ENCODE measurements at places on chromosomes 7 and 10. TPM values are rescaled to one million over a fixed set of nuclear protein-coding genes. Genes with fewer than 3 reads are reported as not detected.

- DNase-seq, result no peak
These were observed 53.0 kb upstream of the RPA3 start for GRCh38 chr7:7771452-7771851.

DNA sequence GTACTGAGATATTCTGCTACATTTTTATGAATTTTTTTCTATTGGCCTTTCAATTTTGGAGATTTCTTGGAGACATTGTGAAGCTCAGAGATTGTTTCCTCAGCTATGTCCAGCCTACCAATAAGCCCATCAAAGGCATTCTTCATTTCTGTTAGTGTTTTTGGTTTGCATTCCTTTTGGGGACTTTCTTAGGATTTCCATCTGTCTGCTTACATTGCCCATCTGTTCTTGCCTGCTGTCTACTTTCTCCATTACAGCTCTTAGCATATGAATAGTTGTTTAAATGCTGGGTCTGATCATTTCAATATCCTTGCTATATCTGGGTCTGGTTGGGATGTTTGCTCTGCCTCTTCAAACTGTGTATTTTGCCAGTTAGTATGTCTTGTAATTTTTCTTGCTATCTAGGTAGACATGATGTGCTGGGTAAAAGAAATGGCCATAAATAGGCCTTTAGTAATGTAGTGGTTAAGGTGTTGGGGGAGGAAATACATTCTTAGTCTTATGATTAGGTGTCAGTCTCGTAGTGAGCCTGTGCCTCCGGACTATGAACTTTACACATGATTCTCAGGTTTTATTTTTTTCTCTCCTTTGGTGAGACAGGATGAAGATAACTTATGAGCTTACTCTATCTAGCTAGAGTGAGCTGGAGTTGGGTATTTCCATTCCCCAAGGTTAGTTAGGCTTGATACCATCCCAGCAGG is 32.6 kb upstream of the NME8 start:
- DNase-seq, result no peak

DNA sequence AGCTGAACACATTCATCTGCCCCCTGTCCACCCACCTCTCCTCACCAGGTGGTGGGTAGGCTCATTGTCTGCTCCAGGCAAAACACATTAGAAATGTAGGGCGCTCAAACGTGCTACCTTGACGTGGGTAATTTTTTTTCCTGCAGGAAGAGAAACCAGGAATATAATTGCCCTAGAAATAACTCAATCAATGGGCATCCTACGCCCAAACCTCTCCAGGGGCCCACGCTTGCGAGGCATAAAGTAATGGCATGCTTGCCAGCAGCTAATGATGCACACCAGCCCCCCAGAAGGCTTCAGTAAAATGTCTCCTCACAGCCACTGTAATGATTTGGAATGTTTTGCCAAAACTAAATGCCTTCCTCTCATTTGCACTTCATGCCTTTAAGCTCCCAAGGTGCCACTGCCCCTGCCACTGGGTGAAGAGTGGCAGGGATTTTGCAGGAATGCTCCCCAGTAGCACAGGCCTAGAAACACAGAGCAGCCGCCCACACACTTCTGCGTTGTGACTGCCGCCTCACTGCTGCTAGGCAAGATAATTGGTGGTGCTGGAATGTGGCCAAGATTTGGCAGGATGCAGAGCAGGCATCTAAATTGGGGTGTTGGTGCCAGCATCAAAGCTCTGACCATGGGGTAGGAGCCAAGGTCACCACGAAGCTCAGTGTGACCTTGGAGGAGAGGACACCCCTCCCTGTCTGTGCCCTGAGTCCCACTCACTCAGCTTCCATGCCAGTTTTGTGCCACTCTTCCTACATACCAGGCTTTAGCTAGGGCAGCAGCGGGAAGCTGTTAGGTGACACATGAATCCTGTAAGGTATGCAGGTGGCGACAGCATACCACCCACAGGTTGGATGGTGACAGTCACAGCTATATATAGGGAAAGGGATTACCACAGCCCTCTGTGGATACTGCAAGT is 48.7 kb upstream of the PPP1R3C start:
- DNase-seq, result no peak

GRCh38 chr7:109386959-109387358 is 817.3 kb downstream of the DNAJB9 start:
- DNase-seq, result no peak

The PDK4 gene
- 61.9 TPM for total RNA-seq

The LIPM gene
- not detected for total RNA-seq

- no peak for DNase-seq
These were observed 3.9 kb downstream of the SGMS1 start for GRCh38 chr10:50619882-50620281.

- DNase-seq, result peak; percentile 74
These were observed 26.2 kb upstream of the BMPR1A start for GRCh38 chr10:86730227-86730626.

- no peak for DNase-seq
These were observed 29.9 kb upstream of the TTYH3 start for GRCh38 chr7:2601907-2602306.

GRCh38 chr10:7647062-7647664 is 19.6 kb downstream of the ITIH5 start:
- no peak for DNase-seq

DNA sequence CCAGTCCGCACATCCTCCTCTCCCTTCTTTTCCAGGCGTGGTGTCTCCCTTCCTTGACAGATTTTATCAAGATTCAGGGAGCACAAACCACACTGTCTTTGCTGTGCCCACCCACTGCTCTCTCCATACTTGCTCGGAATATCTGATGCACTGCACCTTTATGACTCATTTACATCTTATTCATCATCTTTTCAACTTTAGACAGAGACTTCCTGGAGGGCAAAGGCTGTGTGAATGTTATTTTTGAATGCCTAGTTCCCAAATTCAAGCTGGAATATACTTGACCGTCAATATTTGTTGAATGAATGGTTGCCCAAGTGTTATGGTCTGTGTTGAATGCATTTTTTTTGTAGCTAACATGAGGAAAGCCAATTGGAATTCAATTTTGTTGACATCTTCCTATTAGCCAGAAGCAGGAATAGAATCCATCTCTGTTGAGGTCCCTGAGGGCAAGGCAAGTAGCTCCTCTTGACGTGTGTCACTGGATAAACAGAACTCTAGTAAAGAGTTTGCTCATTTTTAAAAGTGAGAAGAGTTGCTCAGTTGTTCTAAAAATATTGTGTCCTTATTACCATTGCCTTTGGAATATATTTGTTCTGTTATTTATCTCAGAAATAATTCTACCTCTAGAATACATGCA is 95.0 kb downstream of the KLF6 start:
- DNase-seq, result no peak

DNA sequence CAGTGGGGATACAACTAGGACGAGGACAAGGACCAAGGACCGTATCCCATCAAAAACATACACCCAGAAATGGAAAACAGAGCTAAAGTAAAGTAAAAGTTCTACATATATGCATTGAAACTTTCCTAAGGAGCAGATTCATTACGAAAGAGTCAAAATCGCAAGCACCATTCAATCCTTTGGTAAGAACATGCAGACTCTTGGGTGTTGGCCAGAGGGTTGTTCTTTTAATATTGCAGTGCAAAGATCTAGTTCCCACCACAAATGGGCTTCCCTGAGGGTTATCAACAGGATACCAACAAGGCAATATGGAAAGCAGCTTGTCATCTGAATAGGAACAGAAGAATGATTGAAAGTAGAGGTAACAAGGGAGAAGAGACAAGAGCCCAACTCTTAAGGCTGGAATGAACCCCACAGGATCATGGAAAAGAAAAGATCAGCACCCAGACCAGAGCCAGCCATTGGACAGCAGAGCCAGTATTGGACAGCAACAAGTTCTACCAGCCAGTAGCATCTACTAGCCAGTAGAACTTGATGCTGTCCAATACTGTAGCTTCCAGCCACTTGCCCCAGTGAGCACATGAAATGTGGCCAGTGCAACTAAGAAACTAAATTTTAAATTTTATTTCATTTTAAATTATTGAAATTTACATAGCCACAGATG is 66.0 kb downstream of the OSBPL3 start:
- DNase-seq, result no peak

Measured in sciatic nerve (tissue), 2 donors.